ENCODE measurements at places on chromosomes 12 and 14.
A peak's percentile ranks its signal among the peaks of the same experiment; 100 is the strongest.

DNA sequence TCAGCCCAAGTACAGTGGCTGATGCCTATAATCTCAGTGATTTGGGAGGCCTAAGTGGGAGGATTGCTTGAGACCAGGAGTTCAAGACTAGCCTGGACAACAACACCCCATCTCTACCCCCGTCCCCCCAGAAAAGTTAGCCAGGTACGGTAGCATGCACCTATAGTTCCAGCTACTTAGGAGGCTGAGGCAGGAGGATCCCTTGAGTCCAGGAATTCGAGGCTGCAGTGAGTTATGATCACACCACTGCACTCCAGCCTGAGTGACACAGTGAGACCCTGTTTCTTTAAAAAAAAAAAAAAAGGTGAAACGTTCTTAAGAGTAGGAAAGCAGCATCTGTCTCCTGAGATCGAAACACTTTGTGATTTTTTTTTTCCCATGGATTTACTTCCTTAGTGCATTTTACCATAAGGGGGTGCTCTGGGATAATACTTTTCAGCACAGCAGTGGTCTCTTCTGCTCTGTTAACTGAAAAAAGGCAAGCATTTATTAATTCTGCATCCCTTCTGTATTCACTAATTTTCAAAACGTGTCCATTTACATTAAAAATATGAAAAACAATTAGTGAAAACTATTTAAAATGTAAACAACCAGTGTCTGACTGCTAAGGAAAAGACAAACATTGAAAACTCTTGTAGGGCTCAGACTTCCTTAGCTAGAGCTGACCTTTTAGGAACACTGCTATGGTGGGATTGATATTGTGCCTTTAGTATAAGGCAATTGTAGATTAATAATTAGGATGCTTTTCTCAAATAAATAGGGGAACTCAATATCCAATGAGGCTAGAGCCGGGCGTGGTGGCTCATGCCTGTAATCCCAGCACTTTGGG, 31.2 kb upstream of the USP44 start:
- DNase-seq = no peak

GRCh38 chr14:58919217-58919616, 269.2 kb upstream of the DAAM1 start:
- no peak for DNase-seq

GRCh38 chr14:72169521-72169920, 237.3 kb downstream of the RGS6 start:
- no peak for DNase-seq

- no peak for DNase-seq
Measured at GRCh38 chr14:85536833-85537190, 6.9 kb downstream of the FLRT2 start.

DNA sequence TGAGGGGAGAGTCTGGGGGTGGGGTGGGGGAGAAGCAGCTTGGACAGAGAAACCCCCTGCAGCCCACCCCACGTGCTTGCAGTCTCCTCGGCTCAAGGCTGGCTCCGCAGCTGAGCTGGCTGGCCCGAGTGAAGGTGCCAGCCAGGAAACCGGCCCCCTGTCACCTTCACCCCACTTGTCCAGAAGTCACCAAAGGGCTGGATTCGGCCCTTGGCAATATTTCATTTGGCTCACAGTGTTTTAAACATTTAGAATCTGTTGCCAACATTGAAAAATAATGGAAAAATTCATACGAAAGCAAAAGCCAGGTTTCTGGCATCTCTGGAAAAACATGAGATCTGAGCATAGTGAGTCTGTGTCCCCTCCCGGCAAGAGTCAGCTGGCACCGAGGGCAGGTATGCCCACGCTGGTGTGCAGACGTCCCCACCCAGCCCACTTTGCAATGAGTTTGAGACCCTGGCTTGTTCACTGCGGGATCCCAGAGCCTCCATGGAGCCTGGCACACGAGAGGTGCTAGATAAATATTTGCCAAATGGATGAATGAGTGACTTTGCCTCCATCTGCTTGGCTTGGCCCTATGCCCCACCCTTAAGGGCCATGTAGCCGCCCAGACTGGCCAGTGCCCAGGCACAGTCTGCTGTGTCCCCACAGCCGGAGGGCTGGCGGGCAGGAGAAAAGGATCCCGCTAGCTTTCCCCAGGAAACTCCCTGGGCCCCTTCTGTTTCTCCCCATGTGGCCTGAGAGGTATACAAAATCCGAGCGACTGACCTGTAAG, 18.2 kb downstream of the MSI1 start:
- DNase-seq = no peak

- no peak for DNase-seq
Measured at GRCh38 chr12:84537666-84538065, 374.9 kb downstream of the SLC6A15 start.

DNA sequence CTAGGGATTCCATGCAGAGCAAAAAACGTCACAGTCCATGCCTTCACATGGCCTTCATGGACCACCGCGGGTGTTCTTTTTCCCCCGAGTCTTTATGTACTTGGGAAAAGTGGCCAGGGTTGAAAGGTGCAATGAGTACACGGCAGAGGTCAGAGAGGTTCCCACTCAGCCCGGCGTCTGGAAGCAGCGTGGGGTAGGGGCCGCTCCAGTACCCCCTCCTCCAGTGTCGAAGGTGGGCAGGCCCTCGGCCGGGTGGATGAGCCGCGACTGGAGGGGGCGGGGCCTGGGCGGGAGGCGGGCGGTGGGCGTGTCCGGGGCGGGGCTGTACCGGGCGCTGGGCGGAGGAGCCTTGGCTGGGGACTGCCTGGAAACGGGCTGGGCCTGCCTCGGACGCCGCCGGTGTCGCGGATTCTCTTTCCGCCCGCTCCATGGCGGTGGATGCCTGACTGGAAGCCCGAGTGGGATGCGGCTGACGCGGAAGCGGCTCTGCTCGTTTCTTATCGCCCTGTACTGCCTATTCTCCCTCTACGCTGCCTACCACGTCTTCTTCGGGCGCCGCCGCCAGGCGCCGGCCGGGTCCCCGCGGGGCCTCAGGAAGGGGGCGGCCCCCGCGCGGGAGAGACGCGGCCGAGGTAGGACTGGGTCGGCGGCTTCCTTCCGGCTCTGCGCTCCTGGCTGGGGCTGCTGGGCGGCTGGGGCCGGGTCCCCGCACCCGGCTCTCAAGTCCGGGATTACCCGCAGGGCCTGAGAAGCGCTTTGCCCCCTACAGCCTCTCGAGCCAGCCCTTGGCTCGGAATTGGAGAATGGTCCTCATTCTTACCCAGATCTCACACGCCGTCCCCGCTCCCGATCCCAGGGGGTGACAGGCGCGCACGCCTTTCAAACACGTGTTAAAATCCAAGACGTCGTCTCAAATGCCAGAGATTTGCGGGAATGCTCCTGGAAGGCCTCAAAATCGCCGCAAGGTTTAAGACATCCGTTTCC, at the start of gene RXYLT1:
Gene RXYLT1 (plus strand): TSS at position 412 of the 984 bp plus-strand sequence. CDS start 52 bp downstream, at position 464.
- DNase-seq = peak; percentile 83

DNA sequence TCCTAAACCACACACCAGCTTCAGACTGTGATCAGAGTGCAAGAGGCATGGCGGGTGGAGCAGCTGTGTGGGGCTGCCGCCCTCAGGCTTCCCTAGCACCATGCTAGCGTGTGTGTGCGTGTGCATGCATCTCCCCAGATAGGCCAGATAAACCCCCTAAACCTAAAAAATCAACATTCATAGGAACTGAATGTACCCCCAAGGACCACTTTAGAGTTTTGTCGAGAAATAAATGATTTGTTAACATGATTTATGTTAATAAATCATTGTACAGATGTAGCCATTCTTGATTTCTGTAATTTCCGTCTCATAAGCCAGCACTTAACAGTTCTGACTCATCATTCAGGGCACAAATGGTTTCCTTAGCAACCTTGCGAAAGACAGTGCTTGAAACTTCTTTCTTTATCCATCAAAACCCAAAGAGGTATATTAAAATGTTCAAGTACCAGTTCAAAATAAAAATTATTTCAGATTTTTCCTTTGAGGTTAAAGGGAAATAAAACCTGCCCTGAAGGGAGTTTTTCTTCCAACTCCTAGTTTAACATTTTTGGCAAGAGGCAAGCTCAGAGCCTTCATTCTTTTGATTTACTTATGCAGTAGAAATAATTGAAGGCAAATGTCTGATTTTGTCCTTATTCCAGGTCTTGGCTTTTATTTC, 206.2 kb upstream of the RGS6 start:
- DNase-seq = no peak

DNA sequence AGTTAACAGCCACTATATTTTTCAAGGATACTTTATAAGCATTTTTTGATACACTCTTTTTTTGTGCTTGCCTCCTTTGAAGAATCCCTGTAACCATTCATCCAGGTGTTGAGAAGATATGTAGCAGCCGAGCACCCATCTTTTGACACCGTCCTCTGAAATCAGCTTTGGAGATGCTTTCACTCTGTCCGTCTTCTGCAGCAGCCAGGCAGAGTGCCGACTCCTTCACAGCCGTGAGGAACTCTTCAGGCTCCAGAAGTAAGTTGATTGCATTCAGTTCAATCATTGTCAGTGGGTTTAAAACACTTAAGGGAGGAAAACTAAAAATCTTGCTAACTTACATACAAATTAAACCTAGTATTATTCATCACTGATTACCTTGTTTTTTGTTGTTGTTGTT, 160.1 kb downstream of the LRFN5 start:
- no peak for DNase-seq

GRCh38 chr12:111685811-111686573, at the start of the genes ACAD10 and BRAP:
Gene ACAD10, plus strand, starts transcription at chr12:111686053. Its CDS starts 6,657 bp downstream, at chr12:111692710.
Gene BRAP, minus strand, starts transcription at chr12:111685956. Its CDS starts 164 bp downstream, at chr12:111685792.
- peak; percentile 90 for DNase-seq

GRCh38 chr14:103022685-103023044, 34.7 kb downstream of the CDC42BPB start:
- DNase-seq = no peak

DNA sequence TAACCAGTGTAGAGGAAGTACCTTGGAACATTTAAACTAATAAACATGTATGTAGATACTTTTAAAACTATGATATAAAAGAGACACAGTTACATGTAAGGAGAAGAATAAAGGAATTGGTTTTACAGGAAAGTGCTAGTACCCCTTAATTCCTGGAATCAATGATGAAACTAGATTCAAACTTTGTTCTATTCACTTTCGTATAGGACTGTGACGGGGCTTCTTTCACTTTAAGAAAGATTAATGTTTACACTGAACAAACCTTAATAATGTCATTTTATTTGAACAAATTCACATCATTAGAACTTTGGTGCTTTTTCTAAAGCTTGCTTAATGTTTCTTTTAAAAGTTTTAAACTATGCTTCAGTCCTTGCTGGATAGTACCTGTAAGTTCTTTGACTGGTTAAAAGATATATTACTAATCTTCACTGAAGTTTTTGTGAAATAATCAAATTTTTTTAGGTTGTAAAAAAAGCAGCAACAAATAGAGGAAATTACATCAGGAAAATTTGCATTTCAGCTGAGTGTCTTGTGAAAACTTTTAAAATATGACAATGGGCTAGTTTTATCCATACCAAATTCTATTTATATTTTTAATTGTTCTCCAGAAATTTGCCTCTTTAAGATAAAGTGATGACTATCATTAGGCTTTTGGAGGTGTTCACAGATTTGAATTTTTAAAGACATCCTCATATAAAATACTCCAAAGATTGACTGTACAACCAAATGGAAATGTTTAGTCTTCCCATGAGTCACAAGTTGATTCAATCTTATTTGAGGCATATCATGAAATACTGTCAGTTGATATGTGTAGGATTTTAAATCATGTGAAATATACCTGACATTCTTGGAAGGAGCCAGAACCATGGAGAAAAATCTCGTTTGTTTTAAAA, 36.2 kb downstream of the PAPOLA start:
- DNase-seq = no peak

DNA sequence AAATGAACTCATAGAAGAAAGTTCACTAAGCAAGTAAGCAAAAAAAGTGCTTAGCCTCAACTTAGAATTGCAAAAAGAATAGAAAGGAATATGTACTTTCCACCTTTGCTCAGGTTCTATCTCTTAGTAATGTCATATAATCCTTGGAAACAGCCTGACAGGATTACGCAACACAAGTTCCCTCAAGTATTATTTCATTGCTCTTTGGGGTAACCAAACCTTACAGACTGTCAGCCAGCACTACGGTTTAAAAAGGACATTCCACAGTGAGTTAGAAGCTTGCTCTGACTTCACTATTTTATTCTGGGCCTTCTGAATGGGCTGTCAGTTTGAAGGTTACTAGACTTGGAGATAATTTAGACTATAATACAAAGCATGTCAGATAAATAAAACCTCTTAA, 264.0 kb downstream of the ATXN7L3B start:
- no peak for DNase-seq

- DNase-seq = no peak
Measured at GRCh38 chr12:46560089-46560488, 187.5 kb upstream of the SLC38A2 start.

- DNase-seq = no peak
Measured at GRCh38 chr14:65946494-65946893, 534.0 kb downstream of the FUT8 start.

DNA sequence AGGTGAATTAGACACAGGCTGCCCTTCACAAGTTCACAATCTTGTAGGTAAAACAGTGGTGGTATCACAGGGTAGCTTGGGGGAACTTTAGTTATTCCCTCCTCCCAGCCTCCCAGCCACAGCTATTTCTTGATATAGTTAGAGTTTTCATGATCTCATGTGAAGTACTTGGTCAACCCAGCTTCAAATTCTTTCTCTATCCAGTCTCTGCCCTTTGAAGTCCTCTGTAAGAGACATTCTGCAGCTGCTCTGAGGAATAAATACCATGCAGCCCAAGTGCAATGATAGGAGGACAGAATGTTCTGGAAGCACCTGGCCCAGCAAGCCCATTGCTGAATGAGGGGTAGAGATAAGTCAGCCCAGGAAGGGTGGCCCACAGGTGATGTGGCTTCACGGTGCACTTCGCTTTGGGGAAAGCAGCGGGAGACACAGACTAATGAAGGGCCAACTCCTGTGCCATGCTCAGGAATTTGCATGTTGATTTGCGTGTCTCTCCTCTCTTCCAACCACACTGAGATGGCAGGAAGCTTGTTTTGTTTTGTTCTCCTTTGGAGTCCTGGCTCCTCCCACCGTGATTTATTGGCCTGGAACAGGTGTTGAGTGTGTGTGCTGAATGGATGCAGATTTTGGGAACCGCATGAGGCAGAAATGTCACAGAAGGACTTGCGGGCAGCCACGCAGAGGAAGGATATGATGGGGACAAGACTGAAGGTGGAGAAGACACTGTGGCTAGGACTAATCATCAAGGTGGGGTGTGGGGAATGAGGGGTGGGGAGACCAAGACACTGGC, 8.0 kb upstream of the TXNRD1 start:
- no peak for DNase-seq

DNA sequence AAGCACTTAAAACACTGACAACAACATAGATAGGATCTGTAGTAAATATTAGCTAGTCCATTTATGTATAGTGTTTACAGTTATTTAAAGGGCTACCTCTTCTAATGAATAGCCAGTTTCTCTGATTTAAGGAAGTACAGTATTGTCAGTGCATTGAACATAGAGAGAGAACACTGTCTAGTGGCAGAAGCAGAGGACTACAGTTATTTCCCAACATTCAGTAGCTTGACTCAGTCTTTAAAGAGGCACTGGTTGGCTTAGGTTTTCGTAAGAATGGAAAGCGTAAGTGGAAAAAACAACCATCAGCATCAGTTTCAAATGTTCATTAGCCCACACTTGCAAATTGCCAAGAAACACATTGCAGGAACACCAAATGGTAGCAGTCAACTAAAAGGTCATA, 125.0 kb upstream of the HMGA2 start:
- no peak for DNase-seq

Measured in stimulated activated CD4-positive, alpha-beta T cell treated with anti-CD3 and anti-CD28 coated beads, Interleukin-1b, Interleukin-23, amount 100 ng/mL, for 4 hours (primary cell).